ENCODE measurements at places on chromosomes 7 and 10.

GRCh38 chr10:29598851-29599311 lies 35.9 kb downstream of the SVIL start:
- no peak for DNase-seq

DNA sequence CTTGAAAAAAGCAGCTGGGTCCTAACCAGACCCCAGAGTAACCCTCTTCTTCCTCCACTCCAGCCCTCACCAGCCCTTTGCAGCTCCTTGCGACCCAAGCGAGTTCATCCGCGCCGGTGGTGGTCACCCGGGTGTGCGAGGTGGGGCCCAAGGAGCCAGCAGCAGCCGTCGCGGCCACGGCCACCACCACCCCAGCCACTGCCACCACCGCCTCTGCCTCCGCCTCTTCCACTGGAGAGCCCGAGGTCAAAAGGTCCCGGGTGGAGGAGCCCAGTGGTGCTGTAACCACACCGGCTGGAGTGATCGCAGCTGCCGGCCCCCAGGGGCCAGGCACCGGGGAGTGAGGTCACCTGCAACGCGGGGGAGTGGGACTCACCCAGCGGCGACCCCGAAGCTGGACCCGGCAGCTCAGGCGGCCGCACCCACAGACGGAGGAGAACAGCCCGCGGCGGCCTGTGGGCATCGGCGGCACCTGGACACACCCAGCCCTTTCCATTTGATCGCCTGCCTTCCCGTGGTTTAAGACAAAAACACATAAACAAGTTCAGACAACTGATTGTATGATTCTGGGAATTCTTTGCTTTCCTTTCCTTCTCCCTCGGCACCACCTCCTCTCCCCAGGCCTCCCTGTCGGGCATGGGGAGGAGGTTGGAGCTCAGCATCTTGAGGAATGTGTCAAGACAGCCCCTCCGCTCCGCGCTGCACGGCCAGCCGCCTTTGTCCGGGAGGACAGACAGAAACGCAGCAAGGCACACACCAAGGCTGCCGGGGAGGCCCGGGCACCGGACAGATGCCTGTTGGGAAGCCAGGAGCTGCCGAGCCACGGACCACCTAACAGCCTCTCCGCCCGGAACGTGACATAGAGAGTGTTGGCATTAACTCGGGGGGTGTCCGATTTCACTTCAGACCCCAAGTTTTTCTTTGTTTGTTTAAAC lies 13.0 kb upstream of the AP5Z1 start:
- no peak for DNase-seq

DNA sequence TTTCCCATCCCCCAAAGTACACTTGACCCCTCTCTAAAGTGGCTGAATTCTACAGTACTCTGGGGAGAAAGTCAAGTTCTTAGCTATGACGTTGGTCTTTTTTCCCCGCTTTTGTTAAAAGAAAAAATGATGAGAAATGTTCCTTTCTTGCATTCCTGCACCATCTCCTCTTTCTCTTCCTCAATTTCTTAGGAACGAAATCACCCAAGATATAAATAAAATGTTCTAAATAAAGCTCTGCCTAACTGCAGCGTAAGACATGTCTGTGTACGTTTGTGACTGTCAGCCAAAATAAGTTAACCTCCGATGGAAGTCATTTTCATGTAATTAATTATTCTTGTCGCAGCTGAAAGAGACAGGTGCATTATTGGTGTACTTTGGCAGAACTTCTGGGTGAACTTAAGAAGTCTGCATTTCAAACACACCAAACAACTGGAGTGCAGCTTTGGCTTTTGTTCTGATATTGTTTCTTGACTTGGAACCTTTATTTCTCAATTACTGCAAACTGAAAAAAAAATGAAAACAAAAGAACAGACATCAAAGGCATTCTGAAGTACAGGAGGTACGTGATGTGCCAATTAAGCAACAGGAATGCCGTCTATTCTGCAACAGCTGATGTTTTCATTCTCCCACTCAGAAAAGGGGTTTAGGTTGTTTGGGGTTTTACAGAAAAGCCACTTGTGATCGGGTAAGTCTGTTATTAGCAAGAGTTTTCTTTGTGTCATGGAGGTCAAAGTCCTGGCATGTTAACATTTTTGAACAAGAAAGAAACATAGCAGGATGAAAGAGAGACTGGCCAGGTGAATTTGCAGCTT lies 82.4 kb upstream of the SDK1 start:
- DNase-seq, result no peak

DNA sequence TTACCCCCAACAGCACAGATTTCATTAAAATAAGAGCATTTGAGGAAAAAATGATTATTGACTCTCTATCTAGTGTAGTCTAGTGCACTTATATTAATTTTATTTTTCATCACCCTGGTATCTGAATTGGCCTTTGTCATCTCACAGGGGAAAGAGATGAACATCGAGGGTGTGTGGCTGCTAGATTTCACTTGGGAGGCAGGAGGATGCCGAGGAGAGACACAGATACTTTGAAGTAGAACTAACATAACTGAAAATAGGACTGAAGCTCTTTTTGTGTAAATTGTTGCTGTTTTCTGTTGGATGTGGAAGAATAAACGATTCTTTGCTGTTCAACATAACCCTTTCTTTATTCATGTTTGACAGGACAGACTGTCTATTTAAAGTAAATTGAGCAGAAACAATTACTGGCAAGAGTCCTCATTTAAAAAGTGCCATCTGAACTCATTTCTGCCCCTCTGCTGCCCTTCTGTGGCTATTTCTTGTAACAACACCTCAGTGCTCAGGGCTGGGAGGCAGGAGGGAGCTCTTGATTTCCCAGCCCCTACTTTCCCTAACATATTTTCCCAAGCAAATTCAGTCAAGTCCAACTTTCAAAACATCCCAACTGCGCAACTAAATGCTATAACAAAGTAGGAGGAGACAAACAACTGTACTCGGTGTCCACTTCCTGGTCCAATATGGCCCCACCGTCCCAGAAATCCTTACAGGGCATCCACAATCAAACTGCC lies 15.6 kb downstream of the LYZL1 start:
- no peak for DNase-seq

DNA sequence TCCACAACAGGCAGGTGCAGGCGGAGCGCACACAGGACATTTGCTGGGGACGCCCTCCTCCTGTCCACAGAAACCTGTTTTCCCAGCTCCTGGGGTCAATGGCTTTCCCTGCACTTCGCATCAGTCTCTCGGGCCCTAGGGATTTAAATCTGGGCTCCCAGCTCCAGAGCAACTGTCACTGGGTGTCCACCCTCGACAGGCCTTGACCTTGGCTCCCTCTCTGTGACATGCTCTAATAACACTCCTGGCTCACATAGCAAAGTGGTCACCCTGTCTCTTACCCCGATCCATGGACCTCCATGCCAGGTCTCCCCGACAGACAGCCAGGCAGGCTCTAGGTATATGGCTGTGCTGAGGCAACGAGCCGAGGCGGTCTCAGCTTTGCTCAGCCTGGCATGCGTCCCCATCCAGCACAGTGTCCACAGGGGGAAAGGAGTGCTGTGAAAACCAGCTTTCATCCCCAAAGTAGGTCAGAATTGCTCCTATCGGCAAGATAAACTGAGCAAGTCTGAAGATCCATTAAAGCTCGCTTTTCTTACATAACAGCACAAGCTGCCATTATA lies 195.6 kb downstream of the TNS3 start:
- no peak for DNase-seq

- DNase-seq, result no peak
Observed at GRCh38 chr7:114302858-114303257, 111.8 kb upstream of the FOXP2 start.

GRCh38 chr7:7944619-7945282 lies 23.8 kb upstream of the GLCCI1 start:
- peak; percentile 43 for DNase-seq

DNA sequence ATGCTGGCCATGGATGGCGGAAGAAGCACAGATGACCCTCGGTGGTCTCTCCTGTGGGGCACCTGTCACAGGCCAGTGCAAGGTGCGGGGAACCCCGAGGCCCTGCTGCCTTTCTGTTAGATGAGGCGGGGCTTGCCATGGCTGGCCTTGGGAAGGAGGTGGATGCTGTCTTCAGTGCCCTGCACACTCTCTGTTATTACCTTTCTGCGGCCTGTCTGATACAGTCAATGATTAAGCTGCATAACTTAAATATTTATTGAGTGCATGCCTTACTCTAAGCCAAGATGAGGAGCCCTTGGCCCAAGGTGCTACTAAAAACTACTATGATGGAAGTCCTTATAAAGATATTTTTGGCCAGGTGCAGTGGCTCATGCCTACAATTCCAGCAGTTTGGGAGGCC lies 36.7 kb upstream of the MNX1 start:
- no peak for DNase-seq

DNA sequence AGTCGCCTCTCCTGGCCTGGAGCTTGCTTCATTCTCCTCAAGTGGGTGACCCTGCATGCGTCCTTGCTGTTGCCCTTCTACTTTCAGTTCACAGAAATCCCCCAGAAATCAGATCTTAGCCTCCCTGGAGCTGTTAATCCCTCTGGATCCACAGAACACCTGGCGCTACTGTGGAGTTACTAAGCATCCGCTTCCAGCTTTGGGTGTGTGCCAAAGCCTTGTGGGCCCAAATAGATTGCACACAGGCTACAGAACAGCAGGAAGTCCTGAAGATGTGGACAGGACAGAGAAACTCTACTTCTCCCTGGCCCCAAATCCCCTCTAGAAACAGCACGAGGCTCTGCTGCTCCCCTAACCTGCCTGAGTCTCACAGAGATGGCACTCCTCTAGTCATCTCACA lies 36.6 kb upstream of the PDLIM1 start:
- DNase-seq, result no peak

- no peak for DNase-seq
Observed at GRCh38 chr7:20521243-20521642, 94.2 kb upstream of the ABCB5 start.

GRCh38 chr7:135970682-135971365 lies 6.3 kb downstream of the MTPN start:
- DNase-seq, result no peak

DNA sequence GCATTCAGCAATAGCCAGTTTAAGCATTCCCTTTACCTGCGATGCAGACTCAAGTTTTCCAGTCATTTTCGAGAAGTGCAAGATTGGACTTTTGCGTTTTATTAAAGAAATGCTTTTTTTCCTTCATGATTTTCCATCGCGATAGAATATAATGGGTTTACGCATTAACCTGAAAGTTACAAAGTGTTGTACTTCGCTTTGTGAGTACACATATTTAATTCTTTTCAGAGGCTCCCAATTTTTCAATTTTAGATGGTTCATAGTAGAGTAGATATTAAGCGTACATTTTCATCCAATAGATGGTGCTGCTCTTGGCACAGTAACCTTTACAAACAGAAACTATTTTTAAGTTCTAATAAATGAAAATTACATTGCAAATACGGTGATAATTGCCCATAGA lies 1.3 kb downstream of the PTPRZ1 start:
- DNase-seq, result no peak

DNA sequence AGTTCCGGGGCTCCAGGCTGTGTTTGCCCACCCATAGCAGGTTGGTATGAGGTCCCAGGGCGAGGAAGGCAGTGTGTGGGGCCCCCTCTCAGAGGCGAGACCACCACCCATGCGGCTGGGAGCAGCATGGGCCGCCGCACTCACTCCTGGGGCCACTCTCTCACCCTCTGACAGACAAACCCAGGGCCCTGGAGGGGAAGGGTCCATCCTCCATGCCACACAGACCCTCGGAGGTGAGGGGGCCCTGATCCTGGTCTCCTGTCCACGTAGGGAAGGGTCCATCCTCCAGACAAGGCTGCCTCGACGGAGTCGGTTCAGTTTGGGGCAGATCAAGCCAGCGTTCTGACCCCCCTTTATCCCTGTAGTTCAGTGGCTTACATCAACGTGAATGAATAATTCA lies 230.8 kb downstream of the ELFN1 start:
- DNase-seq, result no peak

- no peak for DNase-seq
Observed at GRCh38 chr10:63582690-63583089, 61.5 kb downstream of the REEP3 start.

DNA sequence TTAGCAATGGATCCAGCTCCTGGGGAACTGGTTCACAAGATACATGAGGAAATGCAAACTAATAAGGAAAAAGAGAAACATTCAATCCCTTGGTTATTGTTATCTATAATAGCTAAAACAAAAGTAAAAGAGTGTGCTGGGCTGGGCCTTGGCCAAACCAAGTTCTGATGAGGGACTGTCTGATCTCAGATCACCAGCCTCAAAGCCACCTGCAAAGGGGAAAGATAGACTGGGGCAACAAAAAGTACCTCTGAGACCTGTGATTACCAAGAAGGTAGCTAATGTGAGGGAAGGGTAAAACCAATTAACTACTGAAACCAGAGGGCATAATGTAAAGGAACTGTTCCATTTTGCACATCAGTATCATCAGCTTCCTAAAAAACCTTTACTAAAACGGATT lies 51.2 kb downstream of the HTR7 start:
- DNase-seq, result no peak

DNA sequence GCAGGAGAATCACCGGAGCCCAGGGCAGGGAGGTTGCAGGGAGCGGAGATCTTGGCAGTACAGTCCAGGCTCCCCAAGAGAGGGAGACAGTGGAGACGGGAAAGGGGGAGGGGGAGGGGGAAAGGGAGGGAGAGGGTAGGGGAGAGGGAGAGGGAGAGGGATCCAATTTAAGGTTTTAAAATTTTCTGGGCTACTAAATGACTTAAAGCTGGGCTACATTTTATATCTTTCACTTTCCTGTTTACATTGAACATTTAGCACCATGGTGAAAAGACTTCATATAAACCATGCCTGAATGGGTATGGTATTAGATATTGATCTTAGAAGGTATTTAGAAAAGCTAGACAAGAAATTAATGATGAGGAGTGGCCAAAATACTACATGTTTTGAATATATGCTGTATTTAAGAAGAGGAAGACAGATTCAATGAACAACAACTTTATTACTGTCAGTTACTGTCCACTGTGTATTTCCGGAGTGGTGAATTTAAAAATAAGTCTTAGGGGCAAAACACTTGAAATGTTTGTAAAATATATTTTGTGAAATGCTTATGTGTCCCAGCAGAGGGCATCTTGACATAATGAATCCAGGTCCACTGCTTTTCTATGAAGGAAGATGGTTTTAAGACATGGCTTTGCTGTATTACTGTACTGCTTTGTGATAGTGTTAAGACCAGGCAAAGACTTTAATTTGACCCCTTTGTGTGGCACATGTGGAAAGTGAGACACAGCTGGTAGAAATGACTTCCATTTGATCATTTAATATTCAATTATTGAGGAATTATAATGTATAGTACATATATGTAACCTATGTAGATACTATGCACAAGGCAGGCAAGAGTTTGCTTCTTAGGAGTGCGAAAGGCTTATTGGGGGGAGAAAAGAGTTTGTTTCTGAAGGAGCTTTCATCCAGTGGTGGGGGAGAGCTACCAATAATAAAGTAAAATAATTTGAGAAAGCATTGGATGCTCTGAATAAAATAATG lies 52.8 kb downstream of the NRF1 start:
- DNase-seq, result no peak

DNA sequence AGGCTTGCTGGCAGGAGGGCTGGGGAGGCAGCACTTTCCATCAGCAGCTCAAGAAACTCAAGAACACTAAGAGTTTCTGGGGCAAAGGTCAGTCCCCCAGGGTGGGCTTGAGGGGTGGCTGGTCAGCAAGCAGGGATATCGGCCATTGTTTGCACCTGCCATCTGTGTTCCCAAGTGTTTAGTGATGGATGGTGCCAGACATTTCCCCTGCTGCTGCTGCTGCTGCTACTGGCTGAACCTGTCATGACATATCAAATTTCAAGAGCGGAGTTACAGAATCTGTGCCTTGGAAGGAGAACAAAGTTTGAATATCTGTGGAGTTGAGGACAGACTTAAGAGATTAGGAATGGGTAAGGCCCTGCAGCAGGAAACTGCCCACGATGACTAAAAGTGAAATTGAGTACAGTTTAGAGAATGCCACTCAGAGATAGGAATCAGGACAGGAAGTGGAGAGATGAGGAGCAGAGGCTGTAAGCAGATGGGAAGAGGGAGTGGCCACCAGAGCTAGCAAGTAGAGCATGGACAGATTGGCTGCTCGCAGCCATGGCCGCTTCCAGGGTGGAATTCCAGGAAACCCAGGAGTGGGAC lies 39.2 kb upstream of the PPP1R3C start:
- DNase-seq, result no peak

All from effector memory CD4-positive, alpha-beta T cell (primary cell).